ENCODE measurements at places on chromosomes 4 and X.

DNA sequence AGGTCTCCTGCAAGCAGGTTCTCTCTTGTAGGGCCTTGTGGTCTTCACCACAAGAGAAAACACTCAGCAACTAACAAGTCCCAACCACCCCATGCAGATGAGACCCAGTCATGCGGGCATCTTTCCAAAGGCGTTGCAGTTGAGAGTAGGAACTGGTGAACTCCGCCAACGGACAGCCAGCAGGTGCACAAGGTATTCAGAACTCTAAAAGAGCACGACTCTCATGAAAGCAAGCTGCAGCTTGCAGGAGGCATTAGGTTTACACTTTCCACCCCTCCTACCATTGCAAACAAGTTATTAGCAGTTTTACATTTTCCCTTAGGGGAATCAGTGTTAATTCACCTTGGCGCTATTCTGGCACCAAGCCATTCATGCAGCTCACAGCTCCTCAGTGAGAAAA lies 173.4 kb upstream of the KIT start:
- DNase-seq = no peak

- no peak for DNase-seq
Observed at GRCh38 chrX:138349351-138349750, 362.2 kb downstream of the FGF13 start.

DNA sequence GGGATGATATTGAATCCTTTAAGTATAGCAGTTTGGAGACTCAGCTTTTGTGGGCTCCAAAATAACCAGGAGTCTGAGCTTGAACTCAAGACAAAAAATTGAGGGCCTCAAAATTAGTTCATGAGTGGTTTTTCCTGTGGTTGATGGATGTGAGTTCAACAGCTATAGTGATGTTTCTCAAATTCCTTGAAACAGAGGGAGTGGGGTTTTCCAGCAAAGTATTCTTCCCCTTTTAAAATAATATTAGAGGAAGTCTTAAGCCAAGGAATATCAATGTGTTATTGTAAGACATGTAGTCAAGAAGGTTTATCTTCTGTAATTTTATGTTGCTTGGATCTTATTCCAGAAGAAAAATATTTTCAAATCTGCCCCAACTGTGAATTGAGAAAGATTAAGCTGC lies 10.6 kb downstream of the OTC start:
- no peak for DNase-seq

DNA sequence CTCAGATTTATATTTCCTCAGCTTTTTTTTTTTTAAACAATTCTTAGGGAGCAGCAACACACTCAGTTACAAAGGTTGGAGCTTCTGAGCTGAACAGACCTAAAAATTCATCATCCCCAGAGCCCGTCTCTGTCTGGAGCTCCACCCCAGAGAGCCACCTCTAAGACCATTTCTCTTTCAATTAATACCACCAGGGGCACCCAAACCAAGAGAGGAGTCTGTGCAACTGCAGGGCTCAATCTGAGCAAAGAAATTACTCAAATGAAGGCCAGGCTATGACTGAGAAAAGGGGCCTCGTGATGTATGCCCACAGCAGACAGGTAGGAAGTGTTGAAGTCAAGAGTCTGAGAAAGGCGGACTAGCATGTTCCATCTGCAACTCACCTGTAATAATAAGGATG lies 95.5 kb downstream of the C4orf51 start:
- DNase-seq = no peak

- DNase-seq = no peak
Observed at GRCh38 chr4:43778187-43778915, 670.3 kb downstream of the KCTD8 start.

GRCh38 chr4:76266627-76267026 lies 15.1 kb downstream of the FAM47E start:
- DNase-seq = no peak

- DNase-seq = no peak
Observed at GRCh38 chrX:10169175-10169574, 12.4 kb downstream of the CLCN4 start.

GRCh38 chrX:2135421-2135820 lies 365.4 kb downstream of the DHRSX start:
- DNase-seq = no peak

- no peak for DNase-seq
Observed at GRCh38 chrX:110852180-110852579, 56.6 kb upstream of the CHRDL1 start.

- no peak for DNase-seq
Observed at GRCh38 chrX:78643096-78643495, 16.0 kb downstream of the RTL3 start.

- no peak for DNase-seq
Observed at GRCh38 chr4:158068068-158068467, 104.8 kb downstream of the GASK1B start.

- no peak for DNase-seq
Observed at GRCh38 chr4:145681518-145681917, 1.6 kb downstream of the C4orf51 start.

- peak; percentile 21 for DNase-seq
Observed at GRCh38 chr4:187929024-187929423, 66.5 kb upstream of the ZFP42 start.

DNA sequence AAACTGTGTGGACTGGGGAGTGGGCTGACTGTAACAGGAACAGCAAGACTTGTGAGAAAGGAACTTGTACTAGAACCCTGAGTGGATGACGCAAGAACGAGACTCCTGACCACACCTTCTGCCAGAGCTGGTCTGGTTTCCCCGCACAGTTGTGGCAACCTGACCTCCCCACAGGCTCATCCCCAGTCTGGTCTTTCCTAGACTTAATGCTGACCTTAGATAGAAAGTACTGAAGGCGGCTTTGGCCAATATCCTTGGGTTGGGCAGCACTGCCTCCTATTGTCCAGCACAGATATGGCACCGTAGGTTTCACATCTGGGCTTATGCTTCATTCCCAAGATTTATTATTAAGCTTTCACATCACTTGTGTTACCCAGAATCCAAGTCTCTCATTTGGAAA lies 137.8 kb upstream of the FRG1 start:
- DNase-seq = no peak

- no peak for DNase-seq
Observed at GRCh38 chr4:110780538-110780937, 157.7 kb upstream of the PITX2 start.

DNA sequence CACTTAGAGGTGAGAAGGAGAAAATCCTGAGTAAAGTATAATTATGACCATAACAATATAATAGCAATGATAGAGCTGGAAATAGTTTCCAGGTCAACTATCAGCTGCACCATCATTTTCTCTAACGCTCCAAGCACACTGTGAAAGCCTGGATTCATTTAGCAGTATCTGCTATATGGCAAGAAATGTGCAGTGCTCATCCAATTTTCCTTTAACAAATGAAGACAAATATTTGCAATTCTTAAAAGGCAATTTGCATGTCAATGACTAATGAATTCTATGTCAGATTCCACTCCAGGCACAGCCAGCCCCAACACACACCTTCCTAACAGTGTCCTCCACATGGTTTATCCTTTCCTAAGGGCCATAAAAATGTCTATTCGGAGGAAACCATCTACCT lies 12.7 kb downstream of the PRSS12 start:
- DNase-seq = no peak

GRCh38 chrX:55028040-55028439 lies 2.7 kb downstream of the ALAS2 start:
- no peak for DNase-seq

DNA sequence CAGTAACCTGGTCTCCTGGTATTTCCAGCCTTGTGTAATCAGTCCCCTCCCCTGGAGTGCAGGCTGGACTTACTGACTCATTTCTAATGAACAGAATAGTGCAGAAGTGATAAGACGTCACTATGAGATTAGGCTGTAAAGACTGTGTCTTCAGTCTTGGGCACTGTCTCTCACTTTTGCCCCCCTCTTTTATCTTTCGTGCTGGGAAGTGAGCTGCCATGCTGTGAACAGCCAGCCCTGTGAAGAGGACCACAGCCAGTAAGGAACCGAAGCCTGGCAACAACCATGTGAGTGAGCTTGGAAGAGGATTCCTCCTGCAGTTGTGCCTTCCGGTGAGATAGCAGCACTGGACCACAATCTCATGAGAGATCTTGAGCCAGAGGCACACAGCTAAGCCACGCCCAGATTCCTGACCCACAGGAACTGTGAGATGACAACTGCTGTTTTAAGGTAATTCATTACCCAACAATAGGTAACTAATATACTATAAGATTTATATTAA lies 67.5 kb upstream of the GPR34 start:
- no peak for DNase-seq

- DNase-seq = peak; percentile 51
Observed at GRCh38 chr4:73698217-73698616, 42.2 kb upstream of the CXCL8 start.

- peak; percentile 9 for DNase-seq
Observed at GRCh38 chr4:14529653-14530052, 472.6 kb upstream of the CPEB2 start.

DNA sequence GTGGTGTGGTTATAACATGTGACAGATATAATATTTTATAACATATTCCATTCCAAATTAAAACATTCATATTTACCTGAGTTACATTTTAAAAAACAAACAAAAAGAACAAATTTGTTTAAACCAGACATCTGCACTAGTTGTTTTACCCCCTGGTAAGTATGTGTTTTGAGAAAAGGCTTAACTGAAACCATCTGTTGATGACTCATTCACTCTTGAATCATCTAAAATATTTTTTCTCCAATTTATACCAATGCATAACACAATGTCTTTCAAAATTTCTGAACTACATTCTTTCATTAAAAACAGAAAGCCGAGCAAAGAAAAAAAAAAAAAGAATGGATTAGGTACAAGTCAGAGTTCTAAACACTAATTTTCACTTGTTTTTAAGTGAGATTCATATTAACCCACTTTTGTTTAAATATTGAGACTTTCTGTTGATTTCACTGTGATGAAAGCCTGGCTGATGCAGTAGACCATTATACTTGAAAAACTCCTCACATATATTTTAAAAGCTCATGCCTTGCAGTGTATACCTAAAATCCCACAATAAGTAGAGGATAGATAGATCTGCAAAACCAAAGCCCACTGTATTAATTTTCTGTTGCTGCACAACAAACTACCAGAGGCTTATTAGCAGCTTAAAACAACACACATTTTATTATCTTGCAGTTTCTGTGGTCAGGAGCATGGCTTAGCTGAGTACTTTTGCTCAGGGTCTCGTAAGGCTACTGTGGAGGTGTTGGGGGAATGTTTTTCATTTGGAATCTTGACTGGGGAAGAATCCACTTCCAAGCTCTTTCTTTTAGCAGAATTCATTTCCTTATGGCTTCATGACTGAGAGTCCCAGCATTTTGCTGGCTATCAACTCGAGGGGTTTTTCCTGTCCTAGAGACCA lies 221.5 kb downstream of the PCDH18 start:
- DNase-seq = no peak

GRCh38 chr4:39621582-39621981 lies 17.1 kb downstream of the SMIM14 start:
- DNase-seq = no peak

GRCh38 chrX:74280759-74281158 lies 23.2 kb upstream of the ZCCHC13 start:
- DNase-seq = no peak

DNA sequence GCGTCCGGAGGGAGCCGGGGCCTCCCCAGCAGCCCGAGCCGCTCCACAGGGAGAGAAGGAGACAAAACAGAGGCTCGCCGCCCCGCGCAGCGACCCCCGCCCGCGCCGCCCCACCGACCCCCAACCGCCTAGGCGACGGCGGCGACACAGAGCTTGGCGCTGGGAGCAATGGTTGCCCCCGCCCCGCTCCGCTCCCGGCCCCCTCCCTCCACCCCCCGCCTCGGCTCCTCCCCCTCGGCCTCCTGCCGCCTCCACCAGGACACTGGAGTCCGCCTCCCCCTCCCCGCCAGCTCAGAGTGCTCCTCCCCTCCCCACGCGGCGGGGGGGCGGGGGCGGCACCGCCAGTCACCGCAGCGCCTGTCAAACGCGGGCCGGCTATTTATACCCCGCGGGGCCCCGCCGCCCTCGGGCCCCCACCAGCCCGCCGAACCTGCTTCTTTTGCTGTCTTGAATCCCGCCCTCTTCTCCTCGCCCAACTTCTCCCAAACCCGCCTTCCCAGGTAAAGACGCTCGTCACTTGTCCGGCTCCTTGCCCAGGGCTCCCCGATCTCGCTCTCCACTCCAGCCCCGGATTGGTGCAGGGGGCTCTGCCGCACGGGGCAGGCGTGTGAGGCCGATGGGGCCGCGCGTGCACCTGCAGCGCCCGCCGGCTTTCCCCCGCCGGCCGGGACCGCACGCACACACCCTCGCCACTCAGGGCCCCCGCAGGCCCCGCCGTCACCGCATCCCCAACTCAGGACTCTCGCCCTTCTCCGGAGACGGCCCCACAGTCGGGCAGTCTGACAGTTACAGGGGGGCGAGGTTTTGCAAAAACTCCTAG lies at the start of gene ELF2:
Gene ELF2 (minus strand): TSS at position 170 of the 820 bp plus-strand sequence. CDS start 39,517 bp downstream, outside the sequence.
- peak; percentile 97 for DNase-seq

Measured in WERI-Rb-1 (cell line).